ENCODE measurements at places on chromosomes 11 and 22.
A peak's percentile ranks its signal among the peaks of the same experiment; 100 is the strongest.

- DNase-seq, result no peak
Observed at GRCh38 chr11:122348659-122349409, 232.8 kb upstream of the BLID start.

GRCh38 chr22:41699264-41700107 is at the start of gene MEI1:
Gene MEI1 (plus strand): TSS chr22:41699503. CDS start chr22:41699539, 36 bp downstream.
- DNase-seq, result no peak

DNA sequence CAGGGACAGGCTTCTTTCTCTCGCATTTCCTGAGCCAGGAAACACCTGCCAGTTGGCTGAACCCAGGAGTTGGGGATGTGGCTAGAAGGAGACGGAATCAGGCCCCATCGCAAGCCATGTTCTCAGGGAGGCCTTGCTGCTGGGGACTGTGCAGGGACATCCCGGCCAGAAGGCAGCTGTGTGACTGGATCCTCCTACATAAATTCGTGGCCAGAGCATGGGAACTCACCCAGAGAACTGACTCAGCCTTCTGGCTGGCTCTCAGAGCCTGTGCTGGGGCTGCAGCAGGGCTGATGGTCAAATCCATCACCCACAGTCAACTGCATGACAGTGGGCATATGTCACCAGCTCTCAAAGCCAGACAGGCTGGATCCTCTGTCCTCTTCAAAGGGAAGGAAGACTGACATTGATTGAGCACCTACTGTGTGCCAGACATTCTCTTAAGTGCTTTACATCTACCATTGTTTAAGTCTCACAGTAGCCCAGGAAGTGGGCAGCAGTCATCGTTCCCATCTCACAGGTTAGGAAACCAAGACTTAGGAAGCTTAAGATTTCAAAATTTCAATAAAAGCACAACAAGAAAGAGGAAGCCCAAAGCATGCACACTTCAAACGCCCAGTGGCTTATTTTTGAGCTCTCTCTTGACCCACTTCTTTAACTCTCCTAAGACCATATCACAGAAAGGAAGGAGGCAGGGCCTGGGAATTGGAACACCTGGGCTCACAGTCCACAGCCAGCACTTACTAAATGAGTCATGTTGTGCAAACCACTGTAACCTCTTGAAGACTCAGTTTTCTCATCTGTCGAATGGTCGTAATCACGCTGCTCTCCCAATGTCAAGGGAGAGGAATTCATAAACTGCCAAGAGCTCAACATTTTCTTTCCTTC is 30.9 kb upstream of the CACNG2 start:
- DNase-seq, result peak; percentile 15

DNA sequence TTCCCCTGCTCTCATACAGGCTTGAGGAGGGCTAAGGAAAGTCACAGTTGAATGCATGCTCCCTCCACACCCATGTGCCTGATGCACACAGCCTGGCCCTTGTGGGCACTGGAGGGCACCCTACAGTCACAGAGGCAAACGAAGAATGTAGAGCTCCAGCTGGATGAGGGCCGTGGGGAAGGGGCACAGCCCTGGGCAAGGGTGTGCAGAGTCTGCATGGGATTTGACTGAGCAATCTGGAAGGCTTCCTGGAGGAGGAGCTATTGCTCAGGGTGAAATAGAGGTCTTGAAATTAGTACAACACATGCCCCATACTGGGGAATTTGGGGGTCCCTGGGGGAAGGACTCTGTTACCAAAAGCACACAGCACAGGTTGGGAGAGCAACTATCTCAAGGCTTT is 64.0 kb downstream of the KCNQ1 start:
- DNase-seq, result no peak

DNA sequence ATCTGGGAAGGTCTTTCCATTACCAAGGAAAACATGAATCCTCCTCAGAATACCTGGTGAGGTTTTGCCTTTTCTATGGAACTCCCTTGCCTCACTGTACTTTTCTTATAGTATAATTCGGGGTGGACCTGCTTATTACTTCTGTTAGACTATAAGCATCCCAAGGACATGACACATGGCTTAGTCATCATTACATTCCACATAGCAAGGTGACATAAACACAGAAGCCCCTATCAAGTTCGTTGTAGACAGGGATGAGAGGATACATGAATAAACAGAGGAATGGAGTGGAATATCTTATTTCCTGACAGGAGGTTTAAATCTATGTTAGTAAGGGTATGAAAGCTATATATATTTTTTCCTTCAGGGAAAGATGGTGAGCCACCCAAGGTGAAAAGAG is 532.2 kb upstream of the CCDC90B start:
- DNase-seq, result peak; percentile 80

DNA sequence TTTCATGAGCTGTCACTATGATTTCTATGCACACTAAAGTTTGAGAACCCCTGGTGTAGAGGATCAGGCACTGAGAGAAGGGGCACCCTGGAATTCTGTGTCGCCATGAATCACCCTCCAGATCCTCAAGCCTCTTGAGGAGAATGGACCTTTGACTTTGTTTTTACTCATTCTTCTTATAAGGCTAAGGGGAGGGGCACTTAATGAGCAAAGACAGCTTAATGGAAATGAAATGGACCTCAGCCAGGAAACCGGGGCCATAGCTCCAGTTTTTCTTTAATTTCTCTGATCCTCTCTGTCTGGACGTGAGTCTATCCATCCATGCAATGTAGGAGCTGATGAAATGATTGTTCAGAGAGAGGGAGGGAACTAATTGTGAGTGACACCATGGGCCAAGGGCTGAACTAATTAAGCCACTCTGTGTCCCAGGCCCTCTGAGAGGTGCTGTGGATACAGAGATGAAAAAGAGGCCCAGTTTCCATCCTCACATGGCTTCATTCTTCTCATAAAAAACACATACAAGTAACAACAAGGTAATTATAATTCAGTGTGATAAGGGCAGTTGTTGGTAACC is 32.8 kb downstream of the OR2AT4 start:
- DNase-seq, result peak; percentile 58

DNA sequence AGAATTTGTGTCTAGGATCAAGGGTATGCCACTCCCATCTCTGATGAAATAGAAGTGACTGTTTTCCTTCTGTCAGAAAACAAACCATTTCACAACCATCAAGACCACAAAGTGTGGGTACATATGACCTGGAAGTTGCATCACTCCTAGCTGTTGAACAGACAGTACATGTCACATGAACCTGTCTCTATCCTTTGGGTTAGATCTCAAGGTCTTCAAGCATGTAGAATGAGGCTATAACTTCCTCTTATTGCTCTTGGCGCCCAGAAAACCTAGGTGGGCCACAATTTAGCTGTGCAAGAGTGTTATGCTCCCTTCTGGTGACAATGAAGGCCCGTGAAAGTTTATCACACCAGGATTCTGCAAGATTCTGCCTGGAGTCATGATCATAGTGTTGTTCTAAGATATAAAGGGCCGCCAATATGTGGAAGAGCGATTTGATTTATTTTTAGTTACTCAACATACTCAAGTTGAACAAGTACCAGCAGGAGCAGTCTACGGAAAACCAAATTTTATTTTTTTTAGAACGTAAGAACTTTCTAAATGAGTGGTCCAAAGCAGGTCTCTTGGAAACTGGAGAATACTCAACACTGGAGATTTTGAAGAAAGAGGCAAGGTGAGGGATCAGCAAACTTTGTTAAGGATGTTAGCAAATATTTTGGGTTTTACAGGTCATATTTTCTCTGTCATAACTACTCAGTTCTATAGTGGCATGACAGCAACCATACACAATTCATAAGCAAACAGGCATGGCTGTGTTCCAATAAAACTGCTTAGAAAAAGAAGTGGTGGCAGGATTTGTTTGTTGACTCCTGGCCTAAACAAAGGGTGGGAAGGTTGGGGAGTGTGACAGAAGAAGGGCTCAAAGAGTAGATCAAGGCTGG is 101.8 kb downstream of the USP35 start:
- peak; percentile 32 for DNase-seq

GRCh38 chr11:58524232-58525036 is 16.5 kb upstream of the OR5B21 start:
- peak; percentile 85 for DNase-seq

DNA sequence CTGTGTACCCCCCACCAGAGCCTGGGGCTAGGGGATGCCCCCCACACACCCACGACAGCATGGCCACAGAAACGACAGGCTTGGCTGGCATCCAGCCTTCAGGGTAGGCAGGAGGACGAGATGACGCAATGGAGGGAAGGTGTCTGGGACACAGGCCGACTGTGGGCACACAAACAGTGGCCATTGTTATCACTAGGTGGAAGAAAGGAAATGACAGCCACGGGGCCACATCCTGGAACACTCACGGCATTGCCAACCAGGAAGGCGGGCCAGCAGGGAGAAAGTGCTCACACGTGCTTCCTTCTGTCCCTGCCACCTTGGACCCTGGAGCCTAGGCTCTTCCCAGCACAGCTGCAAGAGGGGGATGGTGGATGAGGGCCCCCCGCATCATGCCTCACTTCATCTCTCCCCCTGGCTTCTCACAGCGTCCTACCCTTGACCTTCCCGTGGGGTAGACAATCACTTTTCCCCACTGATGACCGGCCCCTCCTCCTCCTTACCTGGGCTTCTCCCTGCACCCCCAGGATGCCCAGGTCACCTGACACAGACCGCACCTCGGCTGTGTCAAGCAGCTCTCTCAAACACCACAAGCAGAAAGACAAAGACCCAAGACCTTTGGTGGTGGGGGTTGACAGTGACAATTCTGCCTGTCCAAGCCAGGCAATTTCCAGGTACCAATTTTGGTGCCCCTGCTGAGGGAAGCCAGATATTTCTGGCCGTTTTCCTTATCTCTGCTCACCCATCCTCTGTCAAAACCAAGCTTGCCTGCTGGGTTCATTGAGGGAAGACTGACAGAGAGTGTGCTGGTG is 8.6 kb downstream of the PLA2G6 start:
- DNase-seq, result peak; percentile 28

DNA sequence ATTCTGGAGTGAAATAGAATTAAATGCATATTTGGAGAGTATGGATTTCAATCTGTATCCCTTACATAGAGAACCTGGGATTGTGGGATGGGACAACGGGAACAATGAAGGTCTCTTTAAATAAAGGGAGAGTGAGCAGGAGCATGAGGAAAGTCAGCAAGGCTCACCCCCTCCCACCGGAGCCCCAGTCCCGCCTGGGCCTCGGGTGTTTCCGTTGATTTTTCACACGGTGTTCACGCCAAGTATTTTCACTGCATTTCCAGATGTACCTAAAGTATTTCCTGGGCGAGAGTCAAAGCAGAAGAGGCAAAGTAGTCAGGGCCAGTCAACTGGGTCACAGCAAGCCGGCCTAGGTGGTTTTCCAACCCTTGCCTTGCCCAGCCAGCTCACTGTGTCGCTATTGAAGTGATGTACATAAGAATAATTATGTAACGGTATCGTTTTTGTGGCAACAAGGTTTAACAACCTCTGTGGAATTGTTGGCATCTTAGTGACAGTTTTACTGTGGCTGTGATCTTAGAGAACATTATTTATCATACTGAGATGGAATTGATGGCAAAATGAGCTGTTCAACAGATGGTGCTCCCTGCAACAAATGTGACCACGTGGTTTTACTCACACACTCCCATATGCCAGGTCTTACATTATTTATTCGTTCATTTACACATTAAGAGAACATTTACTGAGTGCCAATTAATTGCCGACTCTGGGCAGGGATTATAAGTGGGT is 177.3 kb downstream of the ADAMTS15 start:
- no peak for DNase-seq

- no peak for DNase-seq
Observed at GRCh38 chr11:64535811-64536210, 55.2 kb upstream of the SLC22A12 start.

DNA sequence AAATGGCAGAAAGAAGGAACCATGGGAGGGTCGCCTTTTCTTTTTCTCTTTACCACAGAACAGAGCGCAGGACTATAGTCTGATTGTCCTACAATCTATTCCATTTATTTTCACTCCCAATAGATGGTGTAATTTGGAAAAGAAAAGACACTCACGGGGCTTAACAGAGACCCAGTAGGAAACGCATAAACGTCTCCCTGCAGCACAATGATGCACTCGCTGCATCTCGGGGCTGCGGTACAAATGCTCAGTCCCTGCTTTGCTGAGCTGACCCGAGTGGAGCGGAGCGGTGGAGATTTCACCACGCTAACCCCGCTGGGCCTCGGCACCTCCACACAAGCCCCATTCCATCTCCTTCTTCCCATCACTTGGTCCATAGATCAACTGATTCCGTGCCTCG is 1.5 kb downstream of the FEZ1 start:
- DNase-seq, result no peak

GRCh38 chr22:39125622-39126021 is 26.9 kb downstream of the CBX7 start:
- DNase-seq, result no peak

GRCh38 chr11:65390099-65390941 is 3.9 kb downstream of the FRMD8 start:
- DNase-seq, result peak; percentile 36

- DNase-seq, result no peak
Observed at GRCh38 chr11:330694-331357, 10.2 kb upstream of the IFITM3 start.

- DNase-seq, result no peak
Observed at GRCh38 chr11:129237456-129237855, 45.3 kb upstream of the ARHGAP32 start.

- peak; percentile 78 for DNase-seq
Observed at GRCh38 chr11:67178878-67179277, 59.8 kb downstream of the KDM2A start.

GRCh38 chr22:26552466-26552865 is 37.5 kb downstream of the TPST2 start:
- peak; percentile 60 for DNase-seq

GRCh38 chr11:66912361-66912760 is 45.8 kb downstream of the PC start:
- DNase-seq, result no peak

GRCh38 chr11:46903846-46904245 is 14.5 kb downstream of the LRP4 start:
- DNase-seq, result no peak

GRCh38 chr22:48445113-48445827 is 1382.4 kb downstream of the BRD1 start:
- DNase-seq, result no peak

- DNase-seq, result no peak
Observed at GRCh38 chr11:88387957-88388356, 50.4 kb upstream of the CTSC start.

- DNase-seq, result peak; percentile 65
Observed at GRCh38 chr22:31451709-31452571, 37.7 kb downstream of the EIF4ENIF1 start.

DNA sequence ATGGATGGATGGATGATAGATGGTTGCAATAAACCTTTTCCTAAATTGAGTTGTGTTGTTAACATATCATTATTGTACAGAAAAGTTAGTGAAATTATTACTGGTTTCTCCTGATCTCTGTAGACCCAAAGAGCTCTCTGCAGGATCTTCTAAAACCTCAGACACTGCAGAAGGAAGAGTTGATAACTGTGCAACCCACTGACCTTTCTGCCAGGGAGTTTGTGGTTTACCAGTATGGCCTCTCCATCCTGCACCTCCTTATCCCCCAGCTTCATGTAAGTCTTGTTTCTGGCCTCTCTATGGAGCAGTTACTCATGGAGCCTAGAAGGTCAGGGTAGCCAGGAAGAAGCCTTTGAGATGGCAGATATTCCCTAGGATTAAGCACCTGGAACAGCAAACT is 45.6 kb downstream of the BTG4 start:
- DNase-seq, result no peak

All from ELR (cell line).